Cortex of kidney (tissue), 1 donor: ENCODE measurements at places on chromosomes 5 and 9.

- no peak for DNase-seq
These were observed 29.7 kb upstream of the CATSPER3 start for GRCh38 chr5:134938030-134938429.

GRCh38 chr9:137294681-137295237 is 7.3 kb downstream of the NRARP start:
- DNase-seq, result no peak

- DNase-seq, result no peak
These were observed 69.2 kb upstream of the SH3GL2 start for GRCh38 chr9:17509701-17510100.

GRCh38 chr5:87069974-87070608 is 197.6 kb upstream of the RASA1 start:
- no peak for DNase-seq

- DNase-seq, result no peak
These were observed 112.7 kb downstream of the NRG2 start for GRCh38 chr5:139930406-139930805.

DNA sequence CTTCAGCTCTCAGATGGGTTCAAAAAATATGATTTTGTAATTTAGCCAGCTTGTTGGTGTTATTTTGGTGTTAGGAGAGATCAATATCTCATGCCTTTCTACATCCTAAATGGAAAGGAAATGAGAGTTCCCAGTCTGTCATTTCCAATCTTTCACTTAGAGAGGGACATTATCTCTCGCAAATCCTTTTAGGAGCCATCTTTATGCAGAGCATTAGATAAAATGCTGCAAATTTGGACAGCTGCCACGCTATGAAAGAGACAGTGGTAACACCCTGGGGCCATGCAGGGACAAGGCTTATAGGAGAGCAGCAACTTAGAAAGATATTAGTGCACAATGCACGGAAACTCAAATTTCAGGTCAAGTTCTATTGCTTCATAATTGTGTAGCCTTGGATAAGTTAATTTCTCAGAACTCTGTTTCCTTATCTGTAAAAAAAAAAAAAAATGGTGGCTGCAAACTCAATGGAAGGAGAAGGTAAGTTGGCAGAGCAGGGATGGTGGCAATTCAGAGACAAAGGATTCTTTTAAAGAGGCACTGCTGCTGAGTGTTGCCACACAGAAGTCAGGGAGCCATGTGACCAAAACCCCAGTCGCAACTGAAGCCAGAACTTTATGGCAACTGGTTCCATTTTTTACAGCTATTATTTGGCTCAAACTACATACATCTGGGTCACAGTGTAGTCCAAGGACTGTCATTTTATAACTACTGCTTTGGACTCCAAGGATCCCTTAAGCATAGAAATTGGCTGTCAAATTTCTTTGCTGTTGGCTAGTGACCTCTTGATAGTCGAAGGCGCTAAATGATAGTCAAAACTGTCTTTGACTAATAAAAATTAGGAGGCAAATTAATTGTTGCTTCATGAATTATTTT is 210.2 kb downstream of the FRMD3 start:
- DNase-seq, result no peak

- no peak for DNase-seq
These were observed 105.2 kb downstream of the ZNF608 start for GRCh38 chr5:124641154-124641792.

GRCh38 chr5:67462147-67462546 is 265.5 kb upstream of the CD180 start:
- no peak for DNase-seq

DNA sequence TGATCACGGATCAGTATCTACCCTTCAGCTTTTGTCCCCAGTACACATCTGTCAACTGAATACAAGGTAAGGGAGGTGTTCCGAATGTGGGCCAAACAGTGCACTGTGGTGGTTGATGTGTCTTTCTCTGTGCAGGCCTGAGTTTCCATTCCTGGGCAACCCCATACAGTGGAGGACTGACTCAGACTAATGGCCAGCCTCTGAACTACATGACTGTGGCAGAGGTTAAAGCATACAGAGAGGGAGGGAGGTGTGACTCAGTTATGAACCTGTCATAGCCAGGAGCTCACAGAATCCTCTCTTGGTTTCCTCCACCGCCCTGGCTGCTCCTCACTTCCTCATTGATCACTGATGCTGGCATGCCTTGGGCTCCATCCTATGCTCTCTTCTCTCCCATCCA is 136.4 kb upstream of the TAS2R1 start:
- no peak for DNase-seq

DNA sequence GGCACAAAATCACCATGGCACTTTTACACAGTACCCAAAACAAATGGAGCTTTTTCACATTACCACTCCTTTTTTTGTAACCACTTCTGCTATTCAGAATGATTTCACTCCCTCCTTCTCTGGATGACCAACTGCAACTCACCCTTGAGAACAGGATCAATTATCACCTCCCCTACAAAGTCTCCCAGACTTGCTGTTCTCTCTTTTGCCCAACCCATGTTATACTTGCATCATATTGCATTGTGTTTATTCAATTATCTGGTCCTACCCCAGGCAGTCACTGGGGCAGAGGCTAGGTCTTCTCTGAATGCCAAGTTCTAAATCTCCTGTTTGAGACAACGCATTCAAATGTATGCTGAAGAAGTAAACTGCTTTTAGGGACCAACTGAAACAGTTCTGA is 96.0 kb downstream of the GPR21 start:
- DNase-seq, result no peak

GRCh38 chr5:68612972-68613371 is 397.4 kb downstream of the PIK3R1 start:
- no peak for DNase-seq

- DNase-seq, result no peak
These were observed 176.6 kb upstream of the TBCA start for GRCh38 chr5:77952636-77953212.

GRCh38 chr9:120366644-120367019 is 213.3 kb downstream of the CDK5RAP2 start:
- DNase-seq, result no peak

GRCh38 chr5:132822650-132823480 is 7.6 kb downstream of the SHROOM1 start:
- DNase-seq, result no peak

- DNase-seq, result no peak
These were observed 206.0 kb downstream of the ARRDC3 start for GRCh38 chr5:91177085-91177484.

DNA sequence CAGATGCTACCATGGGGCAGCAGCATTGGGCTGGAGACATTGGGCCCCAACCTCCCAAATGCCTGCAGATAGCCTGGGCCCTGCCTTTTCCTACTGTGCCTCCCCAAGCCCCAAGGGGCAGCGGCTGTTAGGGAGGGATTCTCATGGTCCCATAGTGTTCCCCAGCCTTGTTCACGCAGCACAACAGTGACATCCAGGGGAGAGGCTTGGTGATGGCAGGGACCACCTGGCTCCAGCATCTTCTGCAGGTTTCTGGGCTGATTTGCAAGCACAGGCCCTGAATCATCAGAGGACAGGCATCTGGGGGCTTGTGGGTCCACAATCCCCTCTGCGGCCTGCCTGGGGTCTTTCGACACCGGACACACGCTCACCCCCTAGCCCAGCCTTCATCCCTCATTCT is 354.6 kb downstream of the SLIT3 start:
- no peak for DNase-seq

DNA sequence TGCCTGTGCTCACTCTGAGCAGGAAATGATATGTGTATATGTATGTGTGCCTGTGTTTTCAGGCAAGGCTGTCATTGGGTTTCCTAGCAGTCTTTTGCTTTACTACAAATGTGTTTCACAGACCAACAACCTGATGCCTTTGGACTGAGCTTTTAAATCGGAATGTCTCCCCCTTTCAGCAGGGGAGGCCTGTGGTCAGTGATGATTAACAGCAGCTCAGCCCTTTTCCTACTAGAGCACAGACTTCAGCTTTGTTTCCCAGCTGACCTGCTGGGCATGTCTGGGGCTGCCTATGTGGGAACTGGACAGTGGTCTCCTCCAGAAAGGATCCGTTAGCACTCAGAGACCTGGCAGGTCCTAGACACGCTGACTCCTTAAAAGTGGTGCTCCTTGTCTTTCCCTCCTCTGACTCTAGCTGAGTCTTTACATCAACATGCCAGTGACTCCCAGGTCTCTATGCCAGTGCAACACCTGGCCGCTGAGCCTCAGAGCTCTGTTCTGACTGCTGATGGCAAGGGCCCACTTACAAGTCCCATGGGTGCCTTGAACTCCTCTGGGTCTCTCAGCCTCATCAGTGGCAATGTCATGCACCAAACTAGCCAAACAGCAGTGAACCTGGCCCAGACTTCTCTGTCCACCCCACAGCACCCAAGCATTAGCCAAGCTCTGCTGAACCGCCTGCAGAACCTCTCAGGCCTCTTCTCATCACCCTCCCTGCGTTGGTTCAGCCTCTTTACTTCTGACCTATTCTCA is 7.7 kb downstream of the MACROH2A1 start:
- no peak for DNase-seq

GRCh38 chr5:55276771-55277170 is 30.7 kb downstream of the DHX29 start:
- no peak for DNase-seq

DNA sequence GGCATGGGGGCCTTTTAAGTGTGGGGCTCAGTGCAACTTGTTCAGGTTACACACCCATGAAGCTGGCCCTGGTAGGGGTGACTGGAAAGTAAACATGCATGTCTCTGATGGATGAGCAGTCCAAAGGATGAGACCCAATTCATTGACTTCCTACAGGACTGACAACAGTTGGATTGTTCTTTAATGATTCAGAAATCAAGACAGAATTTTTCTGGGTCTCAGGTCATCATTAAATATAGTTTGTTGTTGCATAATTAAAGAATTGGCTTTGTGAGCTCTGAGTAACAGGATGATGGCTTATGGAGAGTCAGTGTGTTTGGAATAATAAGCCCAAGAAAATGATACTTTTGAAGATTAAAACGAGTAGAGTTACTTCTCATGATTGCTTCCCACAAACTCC is 604.2 kb upstream of the CLINT1 start:
- DNase-seq, result no peak

- DNase-seq, result no peak
These were observed 134.4 kb upstream of the RAI14 start for GRCh38 chr5:34521628-34522290.

GRCh38 chr5:69006030-69006429 is 87.8 kb upstream of the SLC30A5 start:
- DNase-seq, result no peak

- no peak for DNase-seq
These were observed 67.6 kb upstream of the BARHL1 start for GRCh38 chr9:132514821-132515220.

GRCh38 chr5:130324953-130325671 is 420.8 kb downstream of the CHSY3 start:
- DNase-seq, result no peak

- DNase-seq, result no peak
These were observed 844.3 kb upstream of the DMAC1 start for GRCh38 chr9:8643896-8644295.

GRCh38 chr9:18939943-18940342 is 93.1 kb downstream of the SAXO1 start:
- DNase-seq, result no peak
